NAMALWA (cell line): ENCODE measurements at places on chromosomes 13 and 19.

- no peak for DNase-seq
These were observed 2.7 kb upstream of the MIDN start for GRCh38 chr19:1245494-1246264.

DNA sequence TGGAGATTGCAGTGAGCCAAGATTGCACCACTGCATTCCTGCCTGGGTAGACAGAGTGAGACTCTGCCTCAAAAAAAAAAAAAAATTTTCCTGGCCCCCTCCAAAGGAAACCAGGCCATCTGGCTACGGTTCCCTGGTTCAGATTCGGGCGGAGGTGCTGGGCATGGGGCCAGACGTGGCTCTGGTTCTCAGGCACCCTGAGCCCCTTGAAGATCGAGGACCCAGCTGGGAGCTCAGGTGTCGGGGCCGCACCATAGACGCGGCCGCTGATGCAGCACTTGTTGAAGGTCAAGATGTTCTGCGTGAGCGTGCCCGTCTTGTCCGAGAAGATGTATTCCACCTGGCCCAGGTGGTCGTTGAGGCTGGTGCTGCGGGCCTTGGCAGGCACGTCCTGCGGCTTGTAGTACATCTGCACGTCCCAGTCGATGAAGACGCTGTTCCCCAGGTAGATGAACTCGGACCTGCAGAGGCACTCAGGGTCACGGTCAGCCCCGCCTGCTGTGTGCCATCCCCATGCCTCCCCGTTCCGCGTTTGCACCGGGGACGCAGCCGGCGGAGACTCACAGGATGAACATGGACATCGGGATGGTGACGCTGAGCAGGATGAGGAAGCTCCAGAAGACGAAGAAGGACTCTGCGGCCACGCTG lies 12.3 kb downstream of the ATP8B3 start:
- DNase-seq, result no peak

DNA sequence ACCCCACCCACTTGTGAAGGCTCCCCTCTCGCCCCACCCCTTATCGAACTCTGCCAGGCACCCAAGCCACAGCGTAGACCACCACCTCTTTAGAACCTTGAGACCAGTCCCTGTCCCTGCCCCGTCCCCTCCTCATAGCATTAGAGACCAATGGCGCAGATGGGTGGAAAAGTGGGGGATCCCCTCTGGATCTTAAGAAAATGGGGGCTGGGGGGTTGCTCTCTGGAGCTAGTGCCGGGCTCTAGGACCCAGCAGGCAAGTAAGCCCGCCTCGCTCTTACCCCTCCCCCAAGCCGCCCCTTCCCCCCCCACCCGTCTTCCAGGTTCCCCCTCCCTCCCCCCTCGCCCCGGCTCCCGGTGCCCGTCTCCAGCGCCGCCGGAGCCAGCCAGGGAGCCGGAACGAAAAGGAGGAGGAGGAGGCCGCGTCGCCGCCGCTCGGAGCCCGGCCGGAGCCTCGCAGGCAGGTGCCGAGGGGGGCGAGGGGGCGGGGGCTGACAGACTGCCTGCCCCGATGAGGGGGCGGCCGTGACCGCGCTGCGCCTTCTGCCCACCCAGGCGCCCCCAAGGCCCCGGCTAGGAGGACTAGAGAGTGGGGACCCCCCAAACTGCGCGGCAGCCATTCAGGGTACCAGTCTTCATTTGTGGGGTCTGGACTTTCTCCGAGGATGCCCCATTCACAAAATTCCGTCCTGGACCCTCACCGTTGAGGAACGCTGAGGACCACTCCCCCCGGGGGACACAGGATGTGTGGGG lies at the start of gene SPRED3:
SPRED3 (plus strand) TSS at position 349 of the 752 bp plus-strand sequence. CDS start 1,606 bp downstream, outside the sequence.
- DNase-seq, result no peak

DNA sequence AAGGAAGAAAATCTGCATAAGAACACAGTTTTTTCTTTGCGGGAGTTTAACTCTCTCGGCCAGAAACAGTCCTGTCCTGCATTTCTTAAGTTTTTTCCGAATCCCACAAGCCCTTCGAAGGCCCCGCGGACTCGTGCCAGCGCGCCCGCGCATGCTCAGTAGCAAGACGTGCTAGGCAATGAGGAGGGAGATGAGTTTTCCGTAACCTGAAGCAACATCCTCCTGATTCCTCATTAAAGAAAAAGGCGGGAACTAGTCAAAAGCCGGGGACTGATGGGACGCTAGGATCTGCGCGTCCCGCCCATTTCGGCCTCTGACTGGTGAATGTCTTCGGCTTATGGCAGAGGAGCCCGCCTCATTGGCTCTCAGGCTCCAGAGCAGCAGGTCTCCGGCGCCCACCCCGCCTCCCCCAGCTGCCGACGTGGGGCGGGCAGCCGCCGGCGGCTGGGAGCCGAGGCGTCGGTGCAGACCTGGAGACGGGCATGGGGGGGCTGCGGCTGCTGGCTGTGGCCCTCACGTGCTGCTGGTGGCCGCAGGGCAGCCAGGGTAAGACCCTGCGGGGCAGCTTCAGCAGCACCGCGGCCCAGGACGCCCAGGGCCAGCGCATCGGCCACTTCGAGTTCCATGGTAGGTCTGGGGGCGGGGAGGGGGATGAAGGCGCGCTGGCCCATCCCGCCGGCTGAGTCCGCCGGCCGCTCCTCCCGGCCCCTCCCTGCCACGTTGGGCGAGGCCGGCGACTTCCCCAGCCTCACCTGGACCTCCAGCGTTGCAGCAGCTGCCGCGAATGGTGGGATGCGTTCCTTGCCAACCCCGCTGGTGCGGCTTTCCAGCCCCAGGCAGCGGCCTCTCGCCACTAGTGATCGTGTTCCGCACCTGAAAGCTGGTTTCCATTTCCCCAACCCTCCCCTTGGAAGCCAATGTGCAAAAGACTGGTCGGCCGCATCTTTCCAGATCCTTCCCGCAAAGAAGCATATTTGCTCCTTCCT lies at the start of gene GPR180:
GPR180 (plus strand) TSS at position 412 of the 986 bp plus-strand sequence; CDS start at position 483, 71 bp downstream.
- peak; percentile 100 for DNase-seq

DNA sequence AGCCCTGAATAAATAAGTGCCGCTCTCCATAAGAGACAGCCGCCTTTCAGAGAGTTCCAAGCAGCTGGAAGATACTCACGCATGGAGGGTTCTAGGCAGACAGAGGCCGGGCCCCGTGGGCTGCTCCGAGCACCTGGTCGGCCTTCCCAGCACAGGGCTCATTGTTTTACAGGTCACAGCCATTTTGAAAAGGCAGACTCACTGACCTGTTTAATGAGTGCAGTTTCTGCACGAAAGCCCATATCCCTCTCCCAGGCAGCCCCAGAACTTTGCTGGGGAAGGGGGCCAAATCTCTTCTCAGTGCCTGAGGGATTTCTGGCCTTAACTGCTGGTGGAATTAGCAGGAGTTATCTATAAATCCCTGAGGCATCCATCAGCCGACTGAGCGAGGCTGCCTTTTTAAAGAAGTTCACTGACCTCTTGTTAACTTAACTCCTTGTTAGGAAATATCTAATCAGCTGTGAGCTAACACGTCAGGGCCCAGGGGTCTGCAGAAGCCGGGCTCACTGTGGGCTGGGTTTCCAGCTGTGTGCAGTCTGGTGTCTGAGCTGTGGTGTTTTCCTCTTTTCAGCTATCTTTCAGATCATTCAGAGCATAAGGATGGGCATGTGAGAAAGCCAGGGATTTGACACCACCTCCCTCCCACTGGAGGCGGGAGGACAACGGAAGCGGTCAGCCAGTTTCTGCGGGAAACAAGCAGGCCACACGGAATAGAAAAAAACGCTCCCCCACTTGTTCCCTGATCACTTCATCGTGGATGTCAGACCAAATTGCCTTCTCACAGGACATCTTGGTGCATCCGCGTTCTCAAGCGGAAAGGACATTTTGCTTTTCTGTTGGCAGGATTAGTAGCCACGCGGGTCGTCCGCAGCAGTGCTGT lies 23.3 kb downstream of the SERP2 start:
- no peak for DNase-seq

GRCh38 chr19:16807549-16808284 lies 21.5 kb upstream of the SIN3B start:
- DNase-seq, result no peak

- no peak for DNase-seq
These were observed 26.8 kb downstream of the SLC7A1 start for GRCh38 chr13:29568731-29569130.

GRCh38 chr13:110250258-110250891 lies 56.6 kb downstream of the COL4A1 start:
- DNase-seq, result no peak

DNA sequence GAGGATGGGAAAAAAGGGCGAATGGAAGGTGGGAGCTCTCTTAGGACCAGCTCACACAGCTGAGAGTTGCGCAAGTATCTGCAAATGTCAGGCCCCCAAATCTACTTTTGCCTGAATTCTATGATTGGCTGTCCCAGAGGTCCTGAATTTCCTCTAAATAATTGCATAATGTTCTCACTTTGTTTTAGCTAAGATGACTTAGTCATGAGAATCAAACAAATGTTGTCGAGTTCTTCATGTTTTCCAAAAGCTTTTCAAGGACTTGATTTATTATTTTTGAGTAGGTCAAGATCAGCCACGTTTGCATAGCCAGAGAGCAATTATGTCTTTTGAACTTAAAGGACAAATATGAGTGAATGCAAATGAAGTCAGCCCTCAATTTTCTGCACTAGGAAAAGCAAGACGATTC lies 246.6 kb upstream of the MAB21L1 start:
- no peak for DNase-seq

DNA sequence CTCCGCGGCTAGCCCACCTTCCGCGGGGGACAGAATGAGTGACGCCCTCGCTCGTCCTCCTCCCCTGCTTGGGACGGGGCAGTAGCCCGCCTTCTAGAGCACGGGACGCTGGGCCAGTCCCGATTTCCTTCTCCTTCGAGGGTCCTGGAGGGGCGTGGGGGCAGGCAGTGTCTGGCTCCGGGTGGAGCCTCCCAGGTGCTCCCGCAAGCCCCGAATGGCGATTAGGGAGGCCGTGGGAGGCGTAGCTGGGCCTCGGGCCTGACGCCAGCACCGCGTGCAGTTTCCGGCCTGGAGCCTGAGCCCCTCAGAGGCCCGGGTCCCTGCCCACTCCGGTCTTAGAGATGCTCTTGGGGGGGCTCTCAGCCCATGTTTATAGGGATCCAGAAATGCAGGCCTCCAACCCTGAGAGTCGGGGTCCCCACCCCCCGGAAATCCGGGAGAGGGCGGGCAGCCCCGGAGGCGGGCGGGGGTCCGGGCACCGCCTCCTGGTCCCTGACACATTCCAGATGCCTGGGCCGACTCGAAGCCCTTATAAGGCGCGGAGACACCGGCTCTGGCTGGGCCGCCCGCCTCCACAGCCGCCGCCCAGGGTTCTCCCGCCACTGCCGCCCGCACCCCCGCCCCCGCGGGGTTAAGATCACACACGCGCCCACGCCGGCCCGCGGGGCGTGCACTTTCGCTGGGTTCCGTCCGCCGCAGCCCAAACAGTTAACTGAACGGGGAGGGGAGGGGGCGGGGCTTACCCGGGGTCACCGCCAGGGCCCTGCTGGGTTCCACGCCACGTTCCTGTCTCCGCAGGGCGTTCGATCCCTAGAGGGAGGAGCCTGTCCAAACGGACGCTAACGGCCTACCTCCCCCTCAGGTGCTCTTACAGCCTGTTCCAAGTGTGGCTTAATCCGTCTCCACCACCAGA lies 1.5 kb downstream of the MYADM start:
- DNase-seq, result peak; percentile 88

GRCh38 chr13:48975101-48975855 lies 434 bp upstream of the FNDC3A start:
- peak; percentile 69 for DNase-seq
